ENCODE measurements at places on chromosomes 1 and 21.

GRCh38 chr21:45801129-45801964, 157.8 kb downstream of the PCBP3 start:
- DNase-seq = no peak

DNA sequence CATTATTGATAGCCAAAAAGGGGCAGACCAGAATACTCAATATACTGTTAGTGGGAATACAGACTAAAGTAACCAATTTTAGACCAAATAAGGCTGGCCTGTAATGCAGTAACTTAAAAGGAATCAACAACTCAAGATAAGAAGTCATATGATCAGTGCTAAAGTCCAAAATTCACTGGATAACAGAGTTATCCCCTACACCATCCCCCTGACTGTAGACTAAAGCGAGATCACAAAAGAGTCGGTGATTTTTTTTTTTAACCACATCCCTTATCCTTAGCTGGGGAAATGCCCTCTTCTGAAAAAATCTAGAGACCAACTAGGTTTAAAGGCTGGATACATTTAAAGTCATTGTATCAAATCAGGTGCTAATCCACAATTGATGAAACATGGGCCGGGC, 7.7 kb downstream of the UBR4 start:
- DNase-seq = no peak

DNA sequence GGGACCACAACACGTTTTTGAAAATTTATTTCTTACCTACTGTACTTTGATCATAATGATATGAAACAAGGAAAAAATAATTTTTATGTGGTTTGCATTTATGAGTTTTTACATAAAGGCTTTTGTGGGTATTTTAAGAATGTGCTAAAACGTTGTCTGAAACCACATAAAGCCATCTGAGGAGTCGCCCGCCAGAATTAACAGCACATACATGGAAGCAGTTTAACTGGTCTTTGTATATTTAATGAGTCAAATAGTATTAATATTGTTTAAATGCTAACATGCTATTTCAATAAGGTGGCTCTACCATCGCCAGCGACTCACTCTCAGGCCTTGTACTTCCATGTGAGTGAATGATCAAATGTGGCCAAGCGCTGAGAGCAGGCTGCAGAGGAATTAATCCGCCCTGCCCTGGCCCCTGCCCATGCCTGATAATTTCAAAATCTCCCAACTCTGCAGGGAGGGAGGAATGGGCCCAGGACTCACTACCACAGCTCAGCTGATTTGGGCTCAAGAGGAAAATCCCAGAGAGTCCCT, 49.6 kb downstream of the SLC66A1 start:
- DNase-seq = no peak

- peak; percentile 39 for DNase-seq
Observed at GRCh38 chr1:228415853-228416216, 826 bp downstream of the TRIM17 start.

DNA sequence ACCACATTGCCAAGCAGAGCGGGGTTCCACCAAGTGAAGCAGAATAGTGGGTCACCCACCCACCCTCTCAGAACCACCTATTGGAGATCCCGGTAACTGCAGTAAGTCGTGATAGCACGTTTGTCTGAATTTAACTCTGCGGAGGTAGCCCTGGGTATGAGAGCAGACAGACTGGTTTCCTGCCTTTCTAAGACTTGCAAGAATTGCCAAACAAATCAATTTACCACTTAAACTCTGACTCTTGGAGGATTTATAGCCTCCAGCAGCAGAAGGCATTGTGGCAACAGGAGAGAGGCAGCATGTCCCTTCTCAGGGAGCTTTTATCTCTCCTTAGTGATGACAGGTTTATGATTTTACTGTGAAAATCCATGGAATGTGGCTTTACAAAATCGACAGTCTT, 287.9 kb upstream of the FMN2 start:
- no peak for DNase-seq

GRCh38 chr1:233333086-233333485, 5.6 kb downstream of the MAP3K21 start:
- no peak for DNase-seq

GRCh38 chr1:115753361-115753760, 15.2 kb downstream of the CASQ2 start:
- no peak for DNase-seq

GRCh38 chr1:151885479-151885878, 23.8 kb downstream of the THEM4 start:
- DNase-seq = no peak

GRCh38 chr1:174743654-174744561, 255.8 kb upstream of the CACYBP start:
- no peak for DNase-seq

- DNase-seq = no peak
Observed at GRCh38 chr1:68470388-68470970, 20.7 kb upstream of the RPE65 start.

- DNase-seq = peak; percentile 26
Observed at GRCh38 chr1:94713472-94714141, 106.5 kb upstream of the SLC44A3 start.

DNA sequence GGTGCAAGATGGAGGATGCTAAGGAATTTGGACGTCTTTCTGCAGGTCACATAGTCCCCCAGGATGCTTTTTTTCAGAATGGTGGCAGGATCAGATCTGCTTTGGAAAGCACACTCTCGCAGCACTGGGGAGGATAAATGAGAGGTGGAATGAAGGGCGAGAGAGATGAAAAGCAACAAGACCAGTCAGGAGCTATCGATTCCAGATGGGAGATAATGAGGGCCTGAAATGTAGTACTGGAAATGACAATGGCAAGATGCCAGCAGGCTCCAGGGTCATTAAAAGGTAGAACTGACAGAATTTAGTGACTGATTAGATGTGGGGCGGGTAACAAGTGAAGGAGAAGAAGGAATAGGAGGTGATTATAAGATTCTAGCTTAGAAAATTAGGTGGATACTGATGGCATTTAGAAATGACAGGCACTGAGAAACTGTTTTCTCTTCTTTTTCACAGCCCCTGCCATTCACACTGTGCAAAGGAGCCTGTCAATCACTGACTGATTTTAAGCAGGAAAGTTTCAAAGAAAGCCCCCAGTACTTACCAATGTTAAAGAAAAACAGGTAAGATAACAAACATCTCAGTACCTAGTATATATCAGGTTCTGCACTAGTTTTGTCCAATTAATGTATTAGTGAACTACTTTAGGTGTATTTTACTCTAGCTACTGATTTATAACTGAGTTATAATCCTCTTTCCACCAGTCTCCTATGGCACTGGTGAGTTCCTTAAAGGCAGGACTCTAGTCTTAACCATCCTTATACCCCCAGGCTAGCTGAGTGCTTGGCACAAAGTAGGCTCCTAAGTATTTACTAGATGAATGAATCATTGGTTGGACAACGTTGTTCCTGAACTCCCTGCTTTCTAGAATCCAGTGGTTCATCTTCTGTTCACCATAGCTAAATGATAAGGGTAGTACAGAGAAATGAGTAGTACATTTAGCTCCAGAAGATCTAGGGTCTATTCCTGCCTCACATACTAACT, 9.2 kb downstream of the PIGM start:
- DNase-seq = no peak

- DNase-seq = no peak
Observed at GRCh38 chr1:177794376-177794991, 175.4 kb downstream of the SEC16B start.

GRCh38 chr1:171141688-171142415, 43.2 kb upstream of the FMO2 start:
- no peak for DNase-seq

- no peak for DNase-seq
Observed at GRCh38 chr1:159084867-159085266, 8.3 kb upstream of the AIM2 start.

DNA sequence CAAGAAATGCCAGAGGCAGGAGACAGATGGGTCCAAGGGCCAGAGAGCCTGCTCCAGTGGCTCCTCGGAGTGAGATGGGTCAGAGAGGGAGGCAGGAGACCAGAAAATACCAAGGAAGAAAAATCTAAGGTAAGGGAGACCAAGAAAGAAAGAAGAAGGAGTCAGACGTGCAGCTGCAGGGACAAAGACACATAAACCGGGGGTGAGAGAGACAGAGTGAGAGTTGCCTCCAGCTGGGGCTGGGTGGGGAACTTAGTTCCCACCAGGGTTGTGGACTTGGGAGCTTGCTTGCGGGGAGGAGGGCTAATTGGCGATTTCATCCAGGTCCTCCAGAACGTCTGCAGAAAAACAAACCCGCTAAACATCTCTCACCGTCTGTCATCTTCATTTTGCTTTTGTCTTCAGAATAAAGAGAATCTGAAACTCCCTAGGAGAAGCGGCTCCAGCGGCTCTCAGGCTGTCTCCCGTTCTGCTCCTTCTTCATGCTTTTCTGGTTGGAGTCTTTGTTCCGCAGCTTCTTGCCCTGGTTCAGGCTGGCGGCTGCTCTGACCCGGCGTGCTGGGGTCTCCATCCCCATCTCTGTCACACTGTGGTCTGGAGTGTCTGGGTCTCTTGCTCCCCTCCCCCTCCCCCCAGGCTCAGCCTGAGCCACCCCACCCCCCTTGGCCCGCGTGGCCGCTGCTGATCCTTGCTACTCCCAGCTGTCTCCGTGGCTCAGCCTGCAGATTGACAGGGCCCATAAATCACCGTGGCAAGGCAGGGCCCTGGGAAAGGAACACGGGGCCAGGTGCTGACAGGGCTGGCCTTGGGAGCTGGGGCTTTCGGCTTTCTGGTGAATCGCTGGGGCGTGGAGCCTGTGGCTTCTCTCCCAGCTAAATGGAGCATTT, 66.6 kb downstream of the UBIAD1 start:
- DNase-seq = no peak

GRCh38 chr1:173418107-173418985, 58.8 kb upstream of the PRDX6 start:
- no peak for DNase-seq

DNA sequence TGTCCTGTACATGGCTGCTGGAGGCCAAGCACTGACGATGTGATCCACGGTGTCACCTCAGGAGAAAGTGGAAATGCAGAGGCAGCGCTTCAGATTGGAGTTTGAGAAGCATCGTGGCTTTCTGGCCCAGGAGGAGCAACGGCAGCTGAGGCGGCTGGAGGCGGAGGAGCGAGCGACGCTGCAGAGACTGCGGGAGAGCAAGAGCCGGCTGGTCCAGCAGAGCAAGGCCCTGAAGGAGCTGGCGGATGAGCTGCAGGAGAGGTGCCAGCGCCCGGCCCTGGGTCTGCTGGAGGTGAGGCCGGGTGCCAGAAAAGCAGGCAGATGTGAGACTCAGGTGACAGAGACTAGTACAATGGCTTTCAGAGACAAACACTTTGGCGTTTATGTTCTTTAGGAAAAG, 7.7 kb downstream of the TRIM58 start:
- no peak for DNase-seq

- DNase-seq = no peak
Observed at GRCh38 chr1:177935638-177936415, 34.0 kb downstream of the SEC16B start.

GRCh38 chr1:99808391-99809115, 41.6 kb upstream of the AGL start:
- peak; percentile 47 for DNase-seq

Measured in activated CD4-positive, alpha-beta T cell treated with anti-CD3 and anti-CD28 coated beads for 36 hours (primary cell).